NCI-H2081 treated with DMSO at 0.1 percent for 48 hours (cell line): ENCODE measurements at places on chromosomes 3 and 15.

DNA sequence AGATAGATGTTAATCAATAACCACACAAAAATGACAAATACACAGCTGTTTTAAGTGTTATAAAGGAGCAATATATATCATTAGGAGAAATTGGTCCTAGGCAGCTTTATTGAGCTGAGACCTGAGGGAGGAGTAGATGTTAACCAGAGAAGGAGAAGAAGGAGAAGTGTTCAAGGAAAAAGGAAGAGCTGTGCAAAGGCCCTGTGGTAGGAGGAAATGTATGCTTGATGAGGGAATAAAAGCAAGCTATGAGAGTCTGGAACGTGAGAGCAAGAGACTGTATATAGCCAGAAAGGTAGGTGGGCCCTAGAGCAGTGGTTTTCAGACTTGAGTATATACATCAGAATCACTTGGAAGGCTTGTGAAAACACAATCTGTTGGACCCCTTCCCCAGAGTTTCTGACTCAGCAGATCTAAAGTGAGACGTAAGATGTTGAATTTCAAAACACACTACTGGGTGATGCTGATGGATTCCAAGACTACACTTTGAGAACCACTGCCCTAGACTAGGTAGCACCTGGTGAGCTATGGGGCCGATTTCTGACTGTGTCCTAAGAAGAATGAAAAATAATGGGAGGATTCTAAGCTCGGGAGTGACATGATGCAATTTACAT is 342.3 kb upstream of the ADAMTS9 start:
- DNase-seq: no peak

DNA sequence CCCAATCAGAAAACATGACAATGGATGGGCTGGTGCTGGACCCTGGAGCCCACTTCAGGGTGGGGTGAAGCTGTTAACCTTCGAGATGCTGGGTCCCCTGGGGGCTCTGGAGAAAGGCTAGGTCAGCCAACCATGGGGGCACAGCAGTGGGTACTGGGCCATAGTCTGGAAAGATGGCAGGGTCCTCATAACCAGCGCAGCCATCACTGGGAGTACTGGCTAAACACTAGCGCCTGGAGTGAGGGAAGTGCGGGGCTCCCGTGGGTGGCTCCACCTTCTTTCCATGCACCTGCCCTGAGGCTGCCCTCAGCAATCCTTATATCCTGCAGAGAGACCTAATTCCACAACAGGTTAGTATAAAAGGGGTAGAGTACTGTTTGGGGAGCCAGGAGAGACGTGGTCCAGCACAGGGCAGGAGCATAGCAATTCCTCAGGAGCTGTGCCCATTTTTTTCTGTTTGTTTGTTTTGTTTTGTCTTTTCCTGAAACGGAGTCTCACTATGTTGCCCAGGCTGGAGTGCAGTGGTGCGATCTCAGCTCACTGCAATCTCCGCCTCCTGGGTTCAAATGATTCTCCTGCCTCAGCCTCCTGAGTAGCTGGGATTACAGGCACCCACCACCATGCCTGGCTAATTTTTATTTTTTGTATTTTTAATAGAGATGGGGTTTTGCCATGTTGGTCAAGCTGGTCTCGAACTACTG is 122.6 kb upstream of the MEF2A start:
- no peak for DNase-seq

DNA sequence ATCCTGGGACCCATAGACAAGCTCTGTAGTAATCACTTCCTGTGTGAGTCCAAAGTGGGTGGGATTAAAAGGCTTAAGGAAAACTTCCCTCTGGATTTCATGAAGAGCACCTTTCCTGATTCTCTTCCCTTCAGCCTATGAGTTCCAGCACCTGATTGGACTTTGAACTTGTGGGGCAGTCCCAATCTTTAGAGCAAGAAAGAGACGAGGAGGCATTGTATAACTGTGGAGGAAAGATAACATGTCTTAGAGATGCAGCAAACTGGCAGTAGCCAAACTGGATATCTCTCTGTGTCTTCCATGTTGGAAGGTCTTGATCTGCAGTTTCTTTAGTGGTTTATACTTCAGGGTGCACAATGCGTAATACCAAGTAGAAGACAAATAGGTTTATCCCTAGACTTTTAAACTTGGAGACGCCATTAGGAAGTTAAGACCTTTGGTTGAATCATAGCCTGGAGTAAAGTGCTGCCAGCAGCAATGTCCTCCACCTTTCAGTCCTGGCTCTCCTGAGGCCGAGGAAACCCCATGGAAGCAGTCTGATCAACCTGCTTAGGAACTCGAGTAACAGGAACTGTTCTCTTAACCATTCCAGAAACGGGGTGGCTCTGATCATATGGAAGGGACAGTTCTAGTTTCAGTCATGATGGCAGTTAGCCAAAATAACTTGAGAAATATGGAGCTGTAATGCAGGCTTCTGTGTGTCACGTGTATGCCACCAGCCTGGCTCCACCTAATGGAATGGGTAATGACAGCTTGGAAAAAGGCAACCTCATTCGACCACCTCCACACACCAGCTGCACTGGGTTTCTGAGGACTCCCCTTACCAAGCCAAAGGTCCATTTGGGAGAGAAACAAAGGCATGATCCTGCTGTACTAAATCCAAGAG is 4.7 kb downstream of the EIF1B start:
- DNase-seq: no peak

DNA sequence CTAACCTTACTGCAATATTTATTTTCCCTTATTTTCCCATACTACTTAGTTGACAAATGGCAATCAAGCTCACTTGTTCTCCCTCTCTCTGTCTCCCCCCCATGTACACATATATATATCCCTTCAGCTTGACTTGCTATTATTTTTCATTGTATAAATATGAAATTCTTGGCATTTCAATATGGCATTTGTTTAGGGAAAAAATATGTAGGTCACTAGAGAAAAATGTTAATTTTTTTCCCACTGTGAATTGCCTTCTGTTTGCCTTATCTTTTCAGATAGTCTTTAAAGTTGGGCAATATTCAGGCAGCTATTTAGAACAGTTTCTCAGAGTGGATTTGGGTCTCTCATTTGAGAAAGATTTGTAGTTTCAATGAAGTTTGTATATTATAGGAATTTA is 62.8 kb upstream of the UTS2B start:
- DNase-seq: no peak

DNA sequence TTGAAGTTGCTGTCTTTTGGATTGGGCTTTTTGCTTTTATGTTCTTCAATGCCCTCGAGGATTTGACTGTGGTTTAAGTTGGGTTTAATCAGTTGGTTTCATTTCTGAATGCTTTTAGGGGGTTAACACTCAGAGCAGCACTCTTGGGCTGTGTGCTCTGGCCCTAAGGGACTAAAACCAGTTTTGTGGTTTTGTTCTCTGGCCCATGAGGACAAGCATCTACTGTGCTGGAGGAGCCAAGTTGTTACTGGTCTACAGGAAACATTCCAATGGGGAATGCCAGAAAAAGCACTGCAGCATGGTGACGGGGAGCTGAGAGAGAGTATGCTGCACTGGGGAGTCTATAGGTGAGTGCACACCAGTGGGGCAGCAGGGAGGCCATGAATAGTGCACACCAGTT is 596.9 kb downstream of the ZBBX start:
- no peak for DNase-seq

- no peak for DNase-seq
Observed at GRCh38 chr3:119205685-119206084, 32.3 kb downstream of the UPK1B start.

DNA sequence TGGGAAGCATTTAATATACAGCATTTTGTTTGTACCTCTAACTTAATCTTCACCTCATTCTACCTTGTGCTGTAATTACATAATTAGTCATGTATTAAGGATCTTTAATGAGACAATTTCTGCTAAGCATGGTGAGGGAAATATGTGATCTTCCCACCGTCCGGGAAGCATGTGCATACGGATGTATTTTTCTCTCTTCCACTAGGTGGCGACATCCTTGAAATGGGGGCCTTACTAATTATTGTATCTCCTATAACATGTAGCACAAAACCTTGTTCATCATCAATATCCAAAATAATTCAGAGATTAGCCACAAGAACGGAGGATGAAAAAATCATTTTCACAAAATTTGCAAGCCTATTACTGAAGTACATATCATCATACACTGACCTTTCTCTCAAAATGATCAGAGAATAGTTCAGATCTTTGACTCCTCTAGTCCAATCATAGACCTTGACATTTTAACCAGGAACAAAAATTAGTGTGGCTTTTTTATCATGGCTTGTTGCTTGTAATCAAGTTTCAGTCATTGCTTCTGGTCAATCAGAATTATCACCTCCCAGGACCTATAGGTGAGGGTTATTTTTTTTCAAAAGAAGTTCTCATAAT is 148.9 kb upstream of the GBE1 start:
- no peak for DNase-seq

GRCh38 chr3:18747383-18747782 is 322.2 kb upstream of the SATB1 start:
- DNase-seq: no peak

GRCh38 chr15:68633231-68634121 is 54.7 kb downstream of the CORO2B start:
- DNase-seq: no peak

- no peak for DNase-seq
Observed at GRCh38 chr3:197085137-197085536, 55.5 kb upstream of the MELTF start.

GRCh38 chr3:116971531-116971930 is 262.0 kb downstream of the TUSC7 start:
- no peak for DNase-seq

DNA sequence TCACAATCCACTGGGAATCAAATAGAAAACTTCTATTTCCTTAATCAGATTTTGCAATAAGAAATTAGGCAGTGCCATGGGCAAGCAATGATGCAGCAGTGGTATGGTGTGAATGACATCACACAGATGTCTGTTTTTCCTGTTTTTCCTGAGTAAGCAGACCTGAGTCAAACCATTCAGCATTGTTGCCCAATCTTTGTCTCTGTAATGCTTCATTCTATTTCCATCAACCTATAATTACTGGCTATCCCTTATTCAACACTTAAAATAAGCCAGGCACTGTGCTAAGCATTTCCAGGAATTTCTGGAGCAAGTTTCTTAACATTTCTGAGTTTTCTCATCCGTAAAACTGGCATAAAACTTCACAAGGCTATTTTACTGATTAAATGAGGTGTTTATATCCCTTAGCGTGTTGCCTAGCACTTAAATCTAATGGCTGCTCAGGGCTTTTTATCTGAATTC is 11.3 kb upstream of the OXSR1 start:
- DNase-seq: no peak

- DNase-seq: no peak
Observed at GRCh38 chr15:79844221-79844620, 52.6 kb downstream of the MTHFS start.

DNA sequence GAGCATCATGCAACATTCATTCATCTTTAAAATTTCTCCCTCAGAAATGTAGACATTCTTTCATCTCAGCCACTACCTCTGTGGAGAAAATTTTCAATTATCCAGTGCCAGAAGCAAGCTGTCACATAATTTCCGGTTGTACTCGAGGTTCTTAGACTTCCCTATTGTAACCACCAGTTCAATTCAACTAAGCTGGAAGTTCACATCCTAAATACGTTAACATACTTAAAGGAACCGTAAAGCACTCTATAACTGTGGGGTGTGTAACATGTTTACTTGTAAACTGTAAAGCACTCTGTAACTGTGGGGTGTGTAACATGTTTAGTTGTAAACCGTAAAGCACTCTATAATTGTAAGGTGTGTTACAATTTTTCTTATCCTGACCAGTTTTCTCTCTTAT is 150.3 kb downstream of the PLCL2 start:
- DNase-seq: no peak

- peak; percentile 58 for DNase-seq
Observed at GRCh38 chr15:26660241-26660640, 112.6 kb downstream of the GABRB3 start.

DNA sequence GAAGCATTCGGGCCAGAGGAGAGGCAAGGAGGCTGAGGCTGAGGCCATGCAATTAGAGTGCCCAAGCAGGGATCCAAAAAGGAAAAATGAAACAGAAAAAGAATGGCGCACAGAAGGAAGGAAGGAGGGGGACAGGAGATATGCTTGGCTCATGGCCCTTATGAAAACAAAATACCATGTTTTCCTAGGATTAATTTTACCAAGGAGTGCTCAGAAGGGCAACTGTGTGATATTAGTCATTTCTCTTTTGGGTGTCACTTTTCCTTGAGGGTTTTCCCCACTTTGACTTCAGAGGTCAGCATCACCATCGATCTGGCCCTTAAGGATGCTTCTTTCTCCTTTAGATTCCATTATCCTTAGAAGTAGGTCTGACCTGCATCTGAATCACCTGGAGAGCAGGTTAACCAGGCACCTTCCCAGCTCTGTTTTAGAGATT is 1.4 kb downstream of the PARP14 start:
- no peak for DNase-seq
